Left renal pelvis (tissue), 4 donors: ENCODE measurements at places on chromosomes 12 and 14. TPM values are rescaled to one million over a fixed set of nuclear protein-coding genes. Genes with fewer than 3 reads are reported as not detected.

The USP15 gene
- polyA plus RNA-seq = 42.6 TPM

The TPH2 gene
- 0.14 TPM for polyA plus RNA-seq

The C12orf56 gene
- polyA plus RNA-seq = 0.96 TPM

The MGAT2 gene
- 8.1 TPM for polyA plus RNA-seq

The IL22 gene
- not detected for polyA plus RNA-seq

The ABCB9 gene
- polyA plus RNA-seq = 9.8 TPM

The RTL1 gene
- polyA plus RNA-seq = 0.06 TPM

The SPATS2 gene
- polyA plus RNA-seq = 52.4 TPM

The LGMN gene
- 98.6 TPM for polyA plus RNA-seq

The NANOG gene
- polyA plus RNA-seq = 0.17 TPM

The CD69 gene
- 1.4 TPM for polyA plus RNA-seq

- DNase-seq = no peak
Measured at GRCh38 chr14:100857233-100857922, 31.5 kb downstream of the MEG3 start.

GRCh38 chr12:56803750-56804149 lies 40.6 kb downstream of the HSD17B6 start:
- no peak for DNase-seq

DNA sequence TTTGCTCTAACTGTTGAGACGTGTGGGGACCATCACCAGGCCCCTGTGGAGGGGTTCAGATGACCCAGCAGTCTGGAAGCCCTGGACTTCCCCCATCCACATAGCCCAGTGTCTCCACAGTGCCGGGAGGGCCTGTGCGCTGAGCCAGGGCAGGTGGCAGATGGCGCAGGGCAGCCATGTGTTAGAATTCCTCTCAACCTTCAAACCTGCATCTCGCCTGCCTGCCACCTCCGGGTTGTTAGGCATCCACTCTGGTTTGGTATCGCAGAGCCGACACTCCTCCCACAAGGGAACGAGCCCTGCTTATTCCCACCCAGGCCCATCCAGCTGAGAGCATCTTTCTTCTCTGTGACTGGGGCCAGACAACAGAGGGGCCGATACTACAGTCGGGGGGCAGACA lies 84.5 kb downstream of the ADGRD1 start:
- no peak for DNase-seq

DNA sequence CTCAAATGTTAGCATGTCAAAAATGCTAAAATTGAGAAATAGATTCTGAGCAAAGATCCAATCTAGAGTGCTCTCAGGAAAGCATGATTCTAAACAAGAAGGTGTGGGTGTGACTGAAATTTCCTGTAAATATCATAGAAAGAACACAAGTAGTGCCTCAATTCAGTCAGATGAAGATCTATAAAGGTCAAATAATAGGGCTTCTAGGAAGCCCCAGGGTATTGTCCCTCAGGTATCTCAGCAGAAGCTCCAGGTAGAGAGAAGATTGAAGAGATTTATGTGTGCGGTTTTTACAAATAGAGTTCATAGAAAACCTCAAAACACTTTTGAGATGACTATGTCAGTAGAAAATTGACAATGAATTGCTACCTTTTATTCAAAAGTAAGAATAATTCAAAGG lies 13.0 kb downstream of the KLRD1 start:
- no peak for DNase-seq

DNA sequence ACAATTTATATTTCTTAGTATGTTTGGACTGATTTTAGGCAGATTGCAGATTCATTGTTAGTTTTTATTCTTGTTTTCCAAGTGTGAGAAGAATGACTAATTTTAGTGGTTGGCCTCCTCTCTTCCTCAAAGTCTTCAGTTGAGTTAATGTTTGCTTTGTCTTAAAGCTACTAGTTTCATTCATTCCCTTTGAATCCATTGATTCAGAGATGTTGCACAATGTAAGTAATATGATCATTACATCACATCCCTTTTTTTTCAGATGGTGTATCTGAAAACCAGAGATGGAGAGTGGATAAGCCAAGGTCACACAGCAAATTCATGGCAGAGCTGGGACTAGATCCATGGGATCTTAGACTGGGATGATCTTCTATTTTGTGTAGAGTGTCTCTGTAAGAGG lies 577.5 kb downstream of the BCL11B start:
- DNase-seq = no peak

DNA sequence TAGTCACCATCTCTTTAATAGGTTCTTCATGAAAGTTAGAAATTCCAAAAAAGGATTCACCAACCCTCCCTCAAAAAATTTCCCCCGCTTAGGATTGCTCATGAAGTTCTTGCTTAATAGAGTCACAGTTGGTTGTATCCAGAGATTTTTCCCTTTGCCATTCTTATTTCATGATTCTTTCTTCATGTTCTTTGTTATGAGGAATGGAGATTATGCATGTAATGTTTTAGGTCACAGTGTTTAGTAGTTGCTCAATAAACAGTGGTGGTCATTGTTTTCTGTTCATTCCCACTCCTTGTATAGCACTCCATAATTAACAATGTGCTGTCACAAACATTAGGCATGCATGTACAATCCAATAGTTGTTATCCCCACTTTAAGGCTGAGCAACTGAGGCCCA lies 51.2 kb upstream of the RTRAF start:
- no peak for DNase-seq

- DNase-seq = no peak
Measured at GRCh38 chr12:92927055-92927435, 2.0 kb downstream of the EEA1 start.

- DNase-seq = no peak
Measured at GRCh38 chr12:95641299-95641952, 90.2 kb upstream of the USP44 start.

DNA sequence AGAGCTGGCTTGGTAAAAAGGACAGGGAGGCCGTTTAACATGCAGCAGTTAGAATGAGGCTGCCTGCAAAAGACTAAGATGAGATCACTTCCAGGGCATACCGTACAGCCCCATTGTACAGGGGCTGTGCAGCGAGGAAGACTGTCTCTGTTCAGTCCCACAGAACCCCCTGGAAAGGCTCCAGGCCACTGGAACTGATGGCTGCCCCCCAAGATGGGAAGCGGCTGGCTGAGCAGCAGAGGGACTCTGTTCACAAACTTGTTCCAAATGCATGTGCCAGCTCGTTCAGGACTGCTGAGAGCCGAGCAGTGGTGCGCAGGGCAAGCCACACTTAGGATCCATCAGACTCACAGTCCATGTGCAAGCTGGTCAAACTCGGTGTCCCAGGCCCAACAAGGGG lies 82.9 kb downstream of the CHGA start:
- DNase-seq = no peak

DNA sequence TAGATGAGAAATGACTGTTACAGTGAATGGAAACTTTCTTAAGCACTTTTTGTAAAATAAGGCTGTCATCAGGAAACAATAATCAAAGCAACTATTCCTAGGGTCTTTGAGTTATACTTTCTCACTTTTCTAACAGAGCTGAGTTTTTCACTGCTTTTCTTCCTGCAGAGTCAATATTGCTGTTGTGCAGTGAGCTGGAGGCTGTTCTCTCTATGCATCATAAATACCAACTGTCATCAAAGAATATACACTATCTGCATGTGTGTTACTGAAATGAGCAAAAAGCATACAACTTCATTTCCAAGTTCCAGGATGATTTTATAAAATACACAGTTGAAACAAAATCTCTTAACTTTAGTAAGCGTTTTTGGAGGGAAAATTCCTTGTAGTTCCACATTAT lies 110.4 kb upstream of the CPSF6 start:
- no peak for DNase-seq

DNA sequence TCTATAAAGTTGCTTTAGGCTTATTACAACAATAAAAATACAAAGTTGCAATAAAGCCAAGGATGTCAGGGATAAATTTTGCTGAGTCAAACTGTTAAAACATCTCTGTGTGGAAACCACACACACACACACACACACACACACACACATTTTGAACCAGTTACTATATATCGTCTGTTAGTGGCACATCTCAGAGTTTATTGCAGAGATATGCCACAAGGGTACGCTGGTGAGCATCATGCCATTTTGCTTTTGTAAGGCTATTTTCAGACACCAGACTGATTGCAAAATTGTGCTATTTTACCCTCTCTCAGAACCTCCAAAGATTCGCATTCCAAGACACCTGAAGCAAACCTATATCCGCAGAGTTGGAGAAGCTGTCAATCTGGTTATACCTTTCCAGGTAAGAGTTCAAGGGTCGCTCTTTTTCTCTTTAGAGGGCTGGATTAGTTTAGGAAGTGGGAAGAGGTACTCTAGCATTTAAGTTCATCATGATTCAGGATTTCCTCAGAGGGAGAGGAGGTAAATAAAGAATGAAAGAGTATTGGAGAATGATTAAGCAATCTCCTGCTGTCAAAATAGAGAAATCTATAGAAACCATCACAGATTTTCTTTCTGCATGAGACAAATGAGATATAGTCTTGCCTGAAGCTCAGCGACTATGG lies 27.3 kb upstream of the CHPT1 start:
- peak; percentile 3 for DNase-seq

GRCh38 chr12:72264548-72265175 lies 7.5 kb upstream of the TRHDE start:
- DNase-seq = no peak

DNA sequence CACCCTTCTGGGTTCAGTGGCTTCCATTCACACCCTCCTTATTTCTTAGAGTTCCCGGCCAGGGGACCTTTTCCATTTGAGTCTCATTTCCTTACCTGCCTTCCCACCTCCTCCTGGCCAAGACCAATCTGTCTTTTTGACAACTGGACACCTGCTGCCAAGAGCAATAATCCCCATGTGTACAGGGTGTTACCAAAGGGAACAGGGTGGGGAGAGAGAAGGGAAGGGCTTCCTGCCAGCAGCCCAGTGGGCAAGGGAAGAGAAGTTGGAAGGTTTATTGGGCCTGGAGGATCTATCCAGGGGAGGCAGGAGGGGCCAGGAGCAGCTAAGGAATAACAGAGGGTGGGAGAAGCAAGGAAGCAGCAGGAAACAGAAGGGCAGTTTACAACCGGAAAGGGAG lies 346.2 kb downstream of the C12orf75 start:
- DNase-seq = no peak

GRCh38 chr12:51826881-51827280 lies 21.6 kb downstream of the FIGNL2 start:
- no peak for DNase-seq

DNA sequence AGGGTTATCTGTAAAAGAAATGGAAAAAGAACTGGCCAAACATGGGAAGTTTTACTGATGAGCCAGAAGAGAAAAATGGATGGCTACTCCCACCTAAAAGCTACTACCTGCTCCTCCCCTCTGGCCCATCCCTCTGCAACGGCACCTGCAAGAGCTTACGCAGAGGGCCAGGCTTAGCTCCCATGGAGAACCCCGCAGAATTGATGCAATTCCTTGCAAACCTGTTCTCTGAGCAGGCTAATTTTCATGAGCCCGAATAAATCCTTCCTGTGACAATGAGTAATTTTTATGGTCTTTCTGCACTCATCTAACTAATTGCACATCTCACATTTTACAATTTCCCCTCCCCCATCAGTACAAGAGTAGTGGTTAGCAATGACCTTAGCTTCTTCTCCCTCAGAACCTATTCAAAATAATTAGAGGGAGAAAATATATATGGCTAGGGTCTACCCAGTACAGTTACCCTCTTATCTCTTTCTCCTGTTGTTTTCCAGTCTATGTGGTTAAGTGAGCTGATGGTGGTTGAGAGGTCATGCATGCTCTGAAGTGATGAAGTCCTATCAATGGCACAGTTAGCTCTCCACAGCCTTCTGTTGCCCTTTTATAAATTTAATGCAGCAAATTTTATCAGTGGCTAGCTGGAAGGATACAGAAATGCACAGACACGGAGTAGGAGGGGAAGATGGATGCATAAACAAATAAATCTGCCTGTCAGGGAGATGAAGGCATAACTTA lies 67.7 kb upstream of the NTF3 start:
- DNase-seq = no peak

DNA sequence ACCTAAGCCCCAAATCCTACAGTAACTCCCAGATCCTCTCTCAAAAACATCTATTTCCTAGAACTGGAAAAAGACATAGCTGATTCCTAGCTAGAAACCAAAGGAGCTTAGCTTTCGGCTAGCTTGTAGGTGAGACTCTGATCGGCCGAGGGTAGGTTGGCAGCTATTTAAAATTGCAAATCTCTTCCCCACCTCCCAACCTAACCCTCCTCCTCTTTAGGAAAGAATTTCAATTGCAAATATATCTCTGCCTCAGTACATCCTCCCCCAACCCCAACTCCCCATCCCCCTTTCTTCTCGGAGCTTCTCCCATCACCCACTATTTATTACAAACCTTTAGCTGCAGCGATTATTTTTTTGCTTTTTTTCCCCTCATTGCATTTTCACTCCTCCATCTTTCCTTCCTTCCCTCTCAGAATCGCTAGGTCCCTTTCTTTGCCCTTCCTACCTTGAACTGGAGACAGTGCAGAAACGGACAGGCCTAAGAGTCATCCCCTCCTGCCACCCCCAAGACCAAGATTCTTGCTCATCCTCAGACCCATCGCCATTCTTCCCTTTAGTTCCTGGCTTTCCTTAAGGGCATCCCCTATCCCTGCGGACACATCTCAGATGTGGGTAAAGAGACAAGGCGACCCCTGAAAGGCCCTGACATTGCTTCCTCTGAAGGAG lies 13.4 kb downstream of the ZFHX2 start:
- no peak for DNase-seq

DNA sequence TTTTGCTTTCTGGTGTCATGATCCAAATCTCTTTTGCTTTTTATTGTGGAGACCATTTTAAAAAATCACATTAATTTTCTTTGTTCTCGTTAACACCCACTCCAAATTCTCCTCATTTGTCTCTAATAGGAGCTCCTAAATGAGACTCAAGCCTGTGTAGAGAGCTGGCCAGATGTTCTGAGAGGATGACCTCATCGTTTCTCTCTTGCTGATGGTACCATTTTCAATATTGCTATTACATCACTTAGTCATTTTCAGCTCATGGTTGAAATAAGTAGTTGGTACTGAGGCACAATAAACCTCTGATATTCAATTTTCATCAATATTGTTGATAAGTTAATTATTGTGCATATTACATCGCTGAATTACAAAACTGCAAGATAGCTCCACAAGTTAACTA lies 31.5 kb downstream of the SPTB start:
- no peak for DNase-seq

DNA sequence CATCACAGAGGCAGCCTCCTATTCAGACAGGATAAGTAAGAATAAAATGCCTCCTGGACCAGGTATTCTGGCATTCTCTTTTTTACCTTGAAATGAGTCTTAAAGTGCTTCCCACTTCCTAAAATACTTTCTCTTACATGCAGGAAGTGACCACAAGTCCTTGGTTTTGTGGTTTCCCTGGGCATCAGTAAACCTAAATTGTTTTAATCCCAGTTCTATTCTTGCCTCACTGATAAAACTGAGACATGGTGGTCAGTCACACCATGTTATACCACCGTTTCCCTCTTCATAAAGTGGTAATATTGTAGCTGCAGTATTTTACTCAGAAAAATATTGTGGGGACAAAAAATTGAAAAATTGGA lies 1.2 kb upstream of the SALL2 start:
- DNase-seq = no peak

DNA sequence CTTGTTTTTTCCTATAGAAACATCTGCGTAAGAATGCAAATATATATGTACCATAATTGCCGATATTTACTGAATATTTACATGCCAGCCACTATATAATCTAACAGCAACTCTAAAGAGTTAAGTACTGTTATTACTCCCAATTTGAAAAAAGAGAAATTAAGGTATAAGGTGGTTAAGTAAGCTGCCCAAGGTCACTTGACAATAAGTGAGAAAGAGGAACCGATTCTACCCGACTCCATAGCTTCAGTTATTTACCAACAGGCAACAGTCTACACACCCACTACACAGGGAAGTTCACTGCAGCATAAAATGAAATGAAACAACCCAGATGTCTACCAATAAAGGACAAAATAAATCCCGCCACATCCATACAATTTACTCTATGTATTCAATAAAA lies 1.1 kb downstream of the MIS18BP1 start:
- no peak for DNase-seq

GRCh38 chr14:60641742-60642269 lies 7.5 kb downstream of the SIX1 start:
- no peak for DNase-seq
